ENCODE measurements at places on chromosomes 2 and 18.

DNA sequence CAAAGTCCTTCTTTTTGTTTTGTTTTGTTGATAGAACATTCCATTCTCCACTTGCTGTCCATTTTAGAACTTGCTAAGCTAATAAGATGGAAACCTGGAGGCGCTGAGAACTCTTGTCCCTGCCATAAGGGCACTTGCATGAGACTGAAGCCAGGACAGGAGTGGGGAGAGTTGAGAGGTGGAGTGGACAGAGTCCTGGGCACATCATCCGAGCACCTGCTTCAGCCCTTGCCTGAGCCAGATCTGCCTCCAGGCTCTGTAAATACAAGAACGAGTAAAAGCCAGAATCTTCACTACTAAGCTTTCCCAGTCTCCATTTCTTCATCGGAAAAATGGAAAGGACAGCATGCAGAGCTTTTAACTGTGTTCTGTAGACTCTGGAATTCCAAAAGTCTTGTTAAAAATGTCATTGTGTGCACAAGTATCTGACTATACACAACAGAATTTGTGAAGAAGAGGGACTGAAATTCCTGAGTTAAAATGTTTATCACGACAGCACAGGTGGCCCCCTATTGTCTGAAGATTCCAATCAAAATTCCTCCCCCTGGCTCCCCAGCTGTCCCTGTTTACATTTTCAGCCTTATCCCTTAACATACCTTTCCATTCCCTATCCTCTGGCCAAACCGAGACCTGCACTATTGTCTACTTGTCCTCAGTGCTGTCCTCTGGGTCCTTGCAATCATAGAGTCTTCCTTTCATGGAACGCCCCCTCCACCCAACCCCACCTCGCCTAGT, 498.2 kb upstream of the TNP1 start:
- DNase-seq, result no peak

GRCh38 chr18:54882318-54882717, 54.0 kb downstream of the RAB27B start:
- no peak for DNase-seq

GRCh38 chr18:46247942-46248341, 143.8 kb downstream of the HAUS1 start:
- no peak for DNase-seq

DNA sequence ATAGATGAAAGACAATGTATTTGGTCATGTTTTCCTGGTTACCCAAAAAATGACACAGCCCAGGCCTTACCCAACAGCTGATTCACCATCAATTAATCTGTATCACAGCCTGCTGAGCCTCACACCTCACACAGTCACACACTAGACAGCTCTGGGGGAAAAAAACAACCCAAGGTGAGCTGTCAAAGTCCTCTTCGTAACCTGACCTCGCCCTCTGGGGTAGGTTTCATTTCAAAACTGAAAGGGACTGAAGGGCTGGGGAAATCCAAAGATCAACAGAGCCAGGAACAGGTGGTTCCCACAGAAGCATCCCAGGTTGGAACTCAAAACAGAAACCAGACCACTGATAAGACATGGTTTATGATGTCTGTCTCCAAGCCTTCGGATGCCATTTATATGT, 18.2 kb upstream of the PCBP1 start:
- peak; percentile 50 for DNase-seq

- no peak for DNase-seq
These were observed 43.8 kb upstream of the SERTAD2 start for GRCh38 chr2:64697297-64698176.

DNA sequence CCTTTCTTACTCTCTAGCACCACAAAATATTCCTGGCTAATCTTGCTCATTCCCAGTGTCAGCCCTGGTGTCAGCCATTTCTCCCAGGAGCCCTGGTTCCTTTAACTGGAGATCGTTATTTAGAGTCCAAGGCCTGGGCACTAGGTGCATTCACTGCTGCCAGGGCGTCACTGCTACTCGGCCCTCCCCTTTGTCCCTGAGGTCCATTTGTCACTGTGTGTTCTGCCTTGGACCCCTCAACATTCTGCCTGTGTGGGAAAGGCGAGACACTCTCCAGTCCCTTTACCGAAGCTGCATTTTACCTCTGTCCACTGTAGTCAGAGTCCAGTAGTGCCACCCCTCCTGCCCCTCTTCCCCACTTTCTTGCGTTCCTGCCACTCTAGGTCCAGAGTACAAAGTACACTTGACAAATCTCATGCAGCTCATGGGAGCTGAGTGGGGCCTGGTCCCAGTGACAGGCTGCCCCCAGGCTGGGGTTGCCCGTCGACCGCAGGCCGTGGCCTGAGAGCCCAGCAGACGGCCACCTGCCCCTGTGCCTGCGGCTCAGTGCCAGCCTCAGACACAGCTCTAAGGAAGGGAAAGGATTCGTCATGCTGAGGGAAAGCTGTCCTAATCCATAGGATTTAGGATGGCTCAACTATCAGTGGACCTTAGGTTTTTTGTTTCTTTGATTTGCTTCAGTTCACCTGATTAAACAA, 52.1 kb downstream of the COPS8 start:
- DNase-seq, result no peak

GRCh38 chr18:11522992-11523391, 86.4 kb upstream of the SLC35G4 start:
- no peak for DNase-seq

- no peak for DNase-seq
These were observed 97.1 kb upstream of the RBMS1 start for GRCh38 chr2:160590664-160591063.

DNA sequence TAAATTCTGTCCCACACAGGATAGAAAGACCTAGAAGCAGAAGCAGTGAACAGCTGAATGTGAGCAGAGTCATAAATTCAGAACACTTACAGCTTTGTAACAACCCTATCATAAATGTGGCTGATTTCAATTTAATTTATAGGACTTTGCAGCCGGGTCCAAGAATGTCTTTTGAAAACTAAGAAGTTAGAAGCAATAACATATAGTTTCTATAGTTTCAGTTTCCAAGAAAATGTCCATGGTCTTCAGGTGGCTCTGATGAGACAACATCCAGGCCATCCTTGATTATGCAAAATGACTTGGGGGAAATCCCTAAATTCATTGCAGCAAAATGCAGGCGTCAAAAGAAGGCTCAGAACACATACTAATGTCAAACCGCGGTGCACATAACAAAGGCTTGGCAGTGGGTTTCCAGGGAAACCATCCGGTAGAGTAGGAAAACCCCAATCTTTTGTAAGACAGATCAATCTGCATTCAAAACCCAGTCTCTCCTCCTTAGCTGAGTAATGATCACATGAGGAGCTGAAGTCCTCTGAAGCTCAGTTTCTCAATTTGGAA, 442.2 kb upstream of the ID2 start:
- no peak for DNase-seq

GRCh38 chr2:181943411-181944124, 42.1 kb upstream of the PPP1R1C start:
- DNase-seq, result no peak

DNA sequence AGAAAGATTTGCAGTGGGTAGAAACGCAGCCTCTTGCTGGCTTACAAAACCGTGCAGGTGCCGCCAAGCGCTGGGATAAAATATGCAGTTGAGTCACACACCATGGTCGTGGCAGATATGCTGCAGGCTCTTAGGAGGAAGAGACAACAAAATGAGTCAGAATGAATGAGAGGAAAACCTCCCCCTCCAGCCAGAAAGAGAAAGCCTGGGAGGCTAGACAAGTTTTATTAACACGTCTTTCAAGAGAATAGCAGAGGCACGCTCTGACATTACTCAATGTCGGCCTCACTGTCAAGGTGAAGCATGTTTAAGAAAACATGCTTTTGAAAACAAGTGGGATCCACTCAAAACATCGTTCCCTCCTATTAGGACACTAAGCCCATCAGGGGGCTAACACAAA, 37.1 kb upstream of the ZCCHC2 start:
- DNase-seq, result no peak

DNA sequence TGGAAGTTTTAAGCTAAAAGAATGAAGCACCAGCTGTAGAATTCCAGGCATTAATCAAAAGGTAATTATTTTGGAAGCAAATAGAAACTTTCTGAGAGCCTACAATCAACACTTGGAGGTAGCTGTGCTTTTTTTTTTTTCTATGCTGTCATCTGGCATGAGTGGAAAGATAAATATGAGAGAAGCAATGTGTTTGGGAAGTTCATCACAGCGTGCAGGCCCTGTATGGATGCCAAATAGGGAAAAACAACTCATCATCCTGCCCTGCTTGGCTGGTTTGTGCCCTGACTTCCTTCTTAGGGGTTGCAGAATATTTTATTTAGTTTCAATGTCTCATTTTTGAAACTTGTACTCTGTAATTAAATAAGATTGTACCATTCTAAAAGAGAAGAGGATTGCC, 437.4 kb downstream of the PIK3C3 start:
- DNase-seq, result no peak

DNA sequence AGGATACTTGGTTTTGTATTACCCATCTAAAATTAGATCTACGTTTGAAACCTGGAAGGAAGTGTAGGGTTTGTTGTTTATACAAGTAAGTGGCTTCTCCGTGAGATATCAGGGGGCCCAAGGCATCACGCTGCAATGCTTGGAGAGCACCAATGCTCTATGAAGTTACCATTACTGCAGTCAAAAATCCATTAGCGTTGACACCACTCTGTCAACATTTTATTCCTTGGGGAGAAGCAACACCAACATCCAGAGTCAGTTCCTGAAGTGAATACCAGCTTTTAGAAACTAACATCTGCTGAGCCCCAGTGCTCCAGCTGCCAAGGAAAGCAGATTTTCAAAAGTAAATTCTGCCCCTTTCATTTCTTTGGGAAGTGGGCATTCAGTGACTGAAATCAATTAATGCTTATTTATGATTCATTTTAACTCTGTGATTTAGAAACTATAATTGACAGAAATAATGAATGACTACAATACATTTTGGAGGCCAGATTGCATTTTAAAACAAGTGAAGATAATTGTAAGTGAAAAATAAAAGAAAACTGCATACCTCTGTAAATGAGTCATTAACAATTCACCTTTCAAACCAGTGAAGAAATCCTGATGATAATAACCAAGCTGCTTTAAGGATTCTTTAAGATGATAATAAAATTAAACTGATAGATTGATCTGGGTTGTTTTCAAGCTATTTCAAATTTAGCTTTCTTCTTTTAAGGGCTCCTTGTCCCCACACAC, 30.5 kb downstream of the LRP1B start:
- DNase-seq, result no peak

All from T-helper 9 cell (primary cell).